Activated CD8-positive, alpha-beta memory T cell treated with anti-CD3 and anti-CD28 coated beads for 1 hour (primary cell): ENCODE measurements at places on chromosomes 6 and 20.

DNA sequence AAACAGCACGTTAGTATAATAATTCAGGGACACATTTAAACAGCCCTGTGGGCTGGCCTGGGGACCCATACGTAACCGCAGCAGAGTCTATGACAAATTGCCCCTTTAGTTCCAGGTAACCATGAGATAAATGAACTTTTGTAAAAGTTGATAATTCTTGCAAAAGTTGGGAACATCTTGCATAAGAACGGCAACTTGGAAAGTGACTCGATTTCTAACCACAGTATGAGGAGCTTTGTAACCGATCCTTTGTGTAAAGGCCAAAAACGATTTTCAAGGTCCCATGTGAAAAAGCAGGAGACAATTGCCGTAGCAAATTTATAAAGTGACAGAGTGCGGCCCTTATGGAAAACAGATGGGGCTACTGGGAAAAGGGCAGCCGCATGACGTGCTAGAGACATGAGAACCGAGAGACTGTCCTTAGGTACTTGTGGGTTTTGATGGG, 81.6 kb downstream of the PSMG4 start:
- no peak for DNase-seq

DNA sequence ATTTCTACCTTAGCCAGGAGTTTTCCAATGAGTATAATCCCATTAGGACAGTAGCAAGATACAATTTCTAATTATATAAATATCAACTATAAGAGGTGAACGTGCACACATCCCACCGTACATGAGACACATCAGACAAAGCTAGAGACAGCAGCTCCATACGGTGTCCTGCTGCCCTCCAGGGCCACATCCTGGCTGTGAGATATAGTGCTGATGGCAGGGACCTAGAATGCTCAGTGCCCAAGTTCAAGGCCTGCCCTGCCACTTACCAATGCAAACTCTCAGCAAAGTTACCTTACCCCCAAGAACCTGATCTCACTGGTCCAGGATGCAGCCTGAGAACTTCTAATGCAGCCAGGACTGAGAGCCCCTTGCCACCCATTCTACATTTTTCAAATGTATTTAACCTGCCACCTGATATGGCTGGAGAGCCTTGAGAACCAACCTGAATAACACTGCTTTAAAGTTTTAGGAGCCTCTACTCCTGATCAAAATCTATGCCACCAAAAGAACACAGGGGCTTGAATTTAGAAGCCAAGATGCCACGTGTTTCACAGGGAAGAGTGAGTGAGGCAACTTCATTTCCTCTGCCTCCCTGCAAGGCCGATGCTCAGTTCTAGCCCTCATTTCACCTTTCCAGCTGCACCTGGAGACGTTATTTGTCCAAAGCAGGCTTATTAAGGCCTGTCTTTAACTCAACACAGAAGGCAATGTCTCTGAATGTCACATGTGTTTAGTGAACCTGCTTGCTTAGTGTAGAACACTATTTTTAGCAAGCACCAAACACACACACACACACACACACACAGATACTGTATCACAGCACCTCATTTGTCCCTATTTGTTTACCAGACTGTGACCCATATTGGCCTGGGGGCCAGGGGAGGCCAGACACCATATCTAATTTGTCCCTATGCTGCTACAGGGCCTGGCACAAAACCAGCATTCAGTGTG, 6.1 kb downstream of the NFATC2 start:
- no peak for DNase-seq

GRCh38 chr6:156883497-156884252, 106.5 kb downstream of the ARID1B start:
- DNase-seq, result no peak

GRCh38 chr20:51036226-51036625, 13.3 kb upstream of the KCNG1 start:
- DNase-seq, result no peak

DNA sequence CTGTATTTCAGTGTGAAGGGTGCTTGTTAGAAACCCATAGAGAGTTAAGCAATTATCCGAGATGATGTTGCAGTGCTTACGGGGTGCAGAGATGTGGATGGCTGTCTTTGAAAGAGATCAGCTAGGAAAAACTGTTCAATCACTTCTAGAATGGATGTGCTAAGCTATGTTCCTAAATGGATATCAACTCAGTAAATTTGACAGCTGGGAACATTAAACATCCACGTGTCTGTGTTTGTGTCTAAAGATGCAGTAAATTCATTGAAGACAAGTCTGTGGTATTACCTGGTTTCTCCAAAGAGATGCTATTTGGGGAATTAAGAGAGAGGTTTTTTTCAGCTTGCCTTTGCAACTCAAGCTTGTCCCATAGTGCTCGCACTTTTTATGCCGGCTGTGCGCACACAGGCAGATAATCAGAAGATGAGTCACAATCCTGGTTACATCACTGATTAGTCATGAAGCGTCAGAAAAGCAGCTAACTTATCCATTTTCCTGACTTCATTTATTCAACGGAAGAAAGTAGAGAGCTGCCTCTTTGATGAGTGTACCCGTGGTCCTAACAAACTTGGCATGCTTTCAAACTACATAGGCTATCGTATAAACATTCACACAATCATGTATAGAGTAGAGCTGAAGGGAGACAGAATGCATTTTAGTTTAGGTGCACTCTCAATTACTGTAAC, 691.7 kb upstream of the SLC35B3 start:
- DNase-seq, result no peak

GRCh38 chr6:169964486-169965180, 213.2 kb downstream of the ERMARD start:
- no peak for DNase-seq

DNA sequence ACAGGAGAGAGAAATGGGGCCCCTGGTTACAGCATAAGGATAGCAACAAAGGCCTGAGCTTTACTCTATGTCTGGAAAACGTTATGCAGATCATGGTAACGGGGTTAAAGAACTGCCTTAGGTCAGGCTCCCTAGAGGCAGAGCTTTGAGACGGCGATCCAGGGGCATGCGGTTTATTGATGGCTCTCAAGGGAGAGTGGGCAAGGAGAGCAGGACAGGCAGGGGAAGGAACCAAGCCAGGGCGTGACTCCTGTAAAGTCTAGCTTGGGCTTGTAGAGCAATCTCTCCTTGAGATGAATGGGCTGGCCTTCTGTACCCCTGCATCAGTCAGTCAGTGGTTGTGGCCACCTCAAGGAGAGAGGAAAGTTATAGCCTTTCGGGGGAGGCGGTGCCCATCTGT, 12.5 kb upstream of the FERMT1 start:
- DNase-seq, result no peak

- no peak for DNase-seq
These were observed 64.4 kb downstream of the PTPN1 start for GRCh38 chr20:50574586-50574985.

- DNase-seq, result no peak
These were observed 107.6 kb upstream of the SGK1 start for GRCh38 chr6:134425513-134425912.

GRCh38 chr6:45822246-45822812, 193.3 kb downstream of the CLIC5 start:
- DNase-seq, result no peak

DNA sequence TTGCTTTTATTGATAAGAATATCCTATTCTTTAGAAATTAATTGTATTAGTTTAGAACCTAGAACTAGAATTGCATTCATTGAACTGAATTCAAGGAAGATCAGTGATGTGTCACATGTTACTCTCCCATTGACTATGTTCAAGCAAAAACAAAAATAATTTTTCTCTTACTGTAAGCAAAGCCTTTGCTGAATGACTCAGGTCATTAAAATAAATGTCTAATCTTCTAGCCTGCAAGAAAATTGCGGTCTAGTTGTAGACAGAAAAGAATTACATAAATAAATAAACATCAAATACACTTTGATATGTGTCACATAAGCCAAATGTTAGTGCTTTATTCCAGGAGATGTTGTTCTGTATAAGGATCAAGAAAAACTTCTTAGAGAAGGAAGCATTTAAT, 387.9 kb downstream of the ADGRB3 start:
- no peak for DNase-seq

- DNase-seq, result no peak
These were observed 30.8 kb upstream of the CEP162 start for GRCh38 chr6:84258268-84258667.

GRCh38 chr20:44170816-44171410, 16.1 kb downstream of the JPH2 start:
- no peak for DNase-seq

DNA sequence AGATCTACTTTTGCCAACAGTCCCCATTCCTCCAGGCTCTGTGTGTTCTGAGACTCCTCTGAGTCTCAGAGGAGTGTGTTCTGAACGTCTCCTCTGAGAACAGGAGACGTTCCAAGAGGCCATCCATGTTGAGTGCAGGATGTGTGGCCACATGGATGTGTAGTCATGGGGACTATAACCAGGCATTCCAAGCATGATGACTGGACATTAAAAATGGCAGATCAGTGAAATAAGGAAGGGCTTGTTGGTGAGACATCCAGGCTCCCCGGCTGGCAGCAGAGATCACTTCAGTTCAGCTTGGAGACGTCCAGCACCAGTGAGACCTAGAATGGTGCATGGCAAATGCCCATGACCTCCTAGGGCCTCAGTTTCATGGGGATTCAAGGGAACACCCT, 34.3 kb upstream of the POU5F1 start:
- no peak for DNase-seq

DNA sequence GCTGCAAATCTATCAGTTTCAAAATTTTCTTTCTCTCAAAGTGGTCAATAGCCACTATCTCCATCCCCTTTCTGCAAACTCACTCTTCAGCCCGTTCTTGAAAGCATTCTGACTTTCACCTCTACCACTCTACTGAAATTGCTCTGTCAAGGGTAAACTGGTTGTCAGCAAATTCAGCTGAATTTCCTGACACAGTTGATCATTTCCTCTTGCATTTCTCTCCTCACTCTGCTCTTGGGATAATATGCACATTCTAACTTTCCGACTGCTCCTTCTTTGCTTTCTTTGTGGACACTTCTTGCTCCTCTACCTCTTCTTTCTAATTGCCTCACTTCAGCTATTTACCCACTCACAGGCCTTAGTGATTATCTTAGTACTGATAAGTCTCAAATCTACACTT, 73.7 kb upstream of the TINAG start:
- DNase-seq, result no peak

GRCh38 chr20:12110711-12111110, 193.0 kb downstream of the BTBD3 start:
- no peak for DNase-seq

GRCh38 chr20:1949347-1950100, 44.3 kb downstream of the PDYN start:
- DNase-seq, result no peak

DNA sequence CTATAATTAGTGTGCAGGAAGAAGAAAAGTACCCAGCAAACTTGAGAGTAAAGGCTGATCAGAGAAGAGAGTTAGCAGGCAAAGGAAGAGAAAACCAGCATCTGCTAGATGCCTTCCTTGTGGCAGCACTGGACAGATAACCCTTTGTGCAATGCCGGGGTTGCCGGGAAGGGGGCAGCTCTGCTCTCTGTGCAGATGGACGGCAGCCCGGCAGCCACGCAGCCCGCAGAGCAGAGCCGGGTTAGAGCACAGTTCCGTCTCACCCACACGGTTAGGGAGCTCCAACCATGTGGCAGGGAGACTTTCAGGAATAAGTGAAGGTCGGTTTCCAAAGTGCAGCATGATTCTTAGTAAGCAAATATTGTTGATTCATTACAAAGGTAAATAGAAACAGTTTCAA, 80.0 kb upstream of the RPS6KA2 start:
- DNase-seq, result no peak

- no peak for DNase-seq
These were observed 77.4 kb downstream of the SYNJ2 start for GRCh38 chr6:158059108-158059507.
